Glutamatergic neuron (in vitro differentiated cells): ENCODE measurements at places on chromosomes 3 and 15. TPM values are rescaled to one million over a fixed set of nuclear protein-coding genes. Genes with fewer than 3 reads are reported as not detected.

The GTPBP8 gene
- 15.8 TPM for total RNA-seq

GRCh38 chr3:144112437-144112836 is 140.8 kb downstream of the DIPK2A start:
- H3K27ac ChIP-seq: no peak overlapping the region
- no peaks in the 10 kb centered on the region for H3K27me3 ChIP-seq
- H3K36me3 ChIP-seq: no peaks in the 10 kb centered on the region
- H3K4me3 ChIP-seq: no peak overlapping the region
- no peak for DNase-seq

DNA sequence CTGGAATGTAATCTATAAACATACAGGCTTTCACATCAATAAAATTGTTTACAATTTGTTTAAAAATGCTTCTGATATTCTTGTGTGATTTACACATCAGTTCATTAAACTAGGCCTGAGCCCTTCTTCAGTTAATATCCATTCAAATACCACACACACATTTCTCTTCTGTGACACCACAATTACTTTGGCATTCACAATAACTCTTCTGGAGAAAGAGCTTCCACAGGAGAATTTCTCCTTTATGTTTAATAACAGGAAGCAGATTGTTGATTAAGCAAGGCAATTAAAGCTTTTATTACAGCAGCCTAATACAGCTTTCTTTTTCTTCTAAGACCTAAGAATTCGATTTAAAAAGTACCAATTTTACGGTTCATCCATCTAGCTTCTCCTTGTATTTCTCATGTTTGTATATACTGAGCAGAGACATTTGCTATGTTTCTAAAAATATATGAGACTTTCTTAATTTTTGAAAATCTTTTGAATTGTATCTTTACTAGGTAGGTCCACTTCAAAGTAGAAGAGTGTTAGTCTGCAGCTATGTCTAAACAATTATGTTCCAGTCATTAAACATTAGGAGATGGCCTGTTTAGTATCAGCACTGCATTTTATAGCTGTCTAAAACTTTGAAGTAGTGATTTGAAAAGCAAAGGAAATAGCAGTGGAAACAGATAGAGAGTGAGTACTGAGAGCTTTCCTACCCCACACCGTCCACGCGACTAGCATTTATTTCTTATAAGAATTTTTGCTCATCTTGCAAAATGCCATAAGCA is 511.1 kb upstream of the UBE2E2 start:
- no peaks in the 10 kb centered on the region for H3K27me3 ChIP-seq
- no peak overlapping the region for H3K4me3 ChIP-seq
- H3K36me3 ChIP-seq: no peaks in the 10 kb centered on the region
- no peak for DNase-seq
- H3K27ac ChIP-seq: no peak overlapping the region

- no peak overlapping the region for H3K4me3 ChIP-seq
- no peak overlapping the region for H3K27ac ChIP-seq
- no peaks in the 10 kb centered on the region for H3K36me3 ChIP-seq
- H3K4me1 ChIP-seq: peaks cover 14% of the 10 kb centered on the region
- DNase-seq: no peak
These were observed 9.8 kb downstream of the MSL2 start for GRCh38 chr3:136186344-136186743.

GRCh38 chr15:49370782-49371181 is 52.3 kb upstream of the FGF7 start:
- H3K4me1 ChIP-seq: peaks cover 2% of the 10 kb centered on the region
- H3K36me3 ChIP-seq: no peaks in the 10 kb centered on the region
- H3K4me3 ChIP-seq: no peak overlapping the region
- no peak for DNase-seq
- H3K27ac ChIP-seq: no peak overlapping the region
- no peaks in the 10 kb centered on the region for H3K27me3 ChIP-seq

The TRIM42 gene
- total RNA-seq: not detected

DNA sequence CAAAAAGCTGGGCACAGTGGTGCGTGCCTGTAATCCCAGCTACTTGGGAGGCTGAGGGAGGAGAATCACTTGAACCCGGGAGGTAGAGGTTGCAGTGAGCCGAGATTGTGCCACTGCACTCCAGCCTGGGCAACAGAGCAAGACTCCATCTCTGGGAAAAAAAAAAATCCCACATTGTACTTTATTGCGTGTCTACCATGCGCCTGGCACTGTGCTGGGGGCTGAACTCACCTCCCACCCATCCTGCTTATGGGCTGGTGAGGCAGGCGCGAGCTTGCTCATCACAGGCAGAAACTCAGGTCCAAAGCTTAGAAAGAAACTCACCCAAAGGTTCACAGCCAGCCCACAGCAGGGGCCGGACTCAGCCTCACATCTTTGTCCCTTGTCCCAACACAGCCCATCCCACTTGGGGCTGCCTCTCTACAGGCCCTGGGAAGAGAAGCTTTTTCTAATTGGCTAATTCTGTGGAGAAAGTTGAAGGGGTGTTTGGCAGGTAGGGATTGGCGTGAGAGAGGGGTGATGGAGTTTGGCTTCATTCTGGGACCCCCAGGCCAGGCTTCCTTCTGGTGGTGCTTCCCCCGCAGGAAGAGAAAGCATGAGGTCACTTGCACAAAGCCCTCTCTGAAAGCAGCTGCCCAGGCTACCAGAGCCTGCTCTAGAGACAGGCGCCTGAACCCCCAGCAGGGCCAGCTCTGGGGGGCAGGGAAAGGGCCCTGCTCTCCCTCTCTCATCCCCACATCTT is 122.6 kb upstream of the SMAD3 start:
- H3K4me3 ChIP-seq: no peak overlapping the region
- no peak overlapping the region for H3K27ac ChIP-seq
- H3K4me1 ChIP-seq: no peaks in the 10 kb centered on the region
- no peaks in the 10 kb centered on the region for H3K36me3 ChIP-seq
- DNase-seq: no peak
- H3K27me3 ChIP-seq: peaks cover 8% of the 10 kb centered on the region

DNA sequence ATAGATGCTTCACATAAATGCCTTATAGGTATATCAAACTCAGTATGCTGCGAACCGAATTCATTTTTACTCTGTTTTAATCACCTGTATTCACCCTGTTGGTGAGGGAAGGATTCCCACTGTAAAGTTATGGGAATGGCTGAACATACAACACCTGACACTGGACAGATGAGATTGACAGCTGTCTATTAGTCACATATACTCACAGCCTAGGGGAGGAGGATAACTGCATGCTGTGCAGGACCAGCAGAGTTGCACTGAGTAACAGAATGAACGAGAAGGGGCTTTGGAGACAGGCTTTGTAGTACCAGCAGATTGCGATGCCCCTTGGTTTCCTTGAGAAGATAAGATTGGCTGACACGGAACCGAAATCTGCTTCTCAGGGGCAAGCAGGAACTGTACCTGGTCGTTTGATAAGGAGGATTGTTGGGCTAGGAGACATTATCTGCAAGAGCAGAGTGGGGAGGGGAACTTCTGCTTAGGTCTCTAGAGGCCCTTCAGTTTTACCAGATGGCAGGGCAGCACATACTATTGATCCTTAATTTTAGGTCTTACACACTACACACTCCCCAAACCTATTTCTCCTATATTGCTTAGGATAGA is 43.5 kb upstream of the SLC22A13 start:
- peaks cover 4% of the 10 kb centered on the region for H3K27me3 ChIP-seq
- H3K36me3 ChIP-seq: no peaks in the 10 kb centered on the region
- peak overlapping the region; percentile 80 for H3K4me3 ChIP-seq
- DNase-seq: no peak

- peaks cover 5% of the 10 kb centered on the region for H3K4me1 ChIP-seq
- H3K4me3 ChIP-seq: no peak overlapping the region
- no peak overlapping the region for H3K27ac ChIP-seq
These were observed 36.6 kb downstream of the CCK start for GRCh38 chr3:42229266-42229941.
